HS-5 (cell line): ENCODE measurements at places on chromosomes 12 and 14.

DNA sequence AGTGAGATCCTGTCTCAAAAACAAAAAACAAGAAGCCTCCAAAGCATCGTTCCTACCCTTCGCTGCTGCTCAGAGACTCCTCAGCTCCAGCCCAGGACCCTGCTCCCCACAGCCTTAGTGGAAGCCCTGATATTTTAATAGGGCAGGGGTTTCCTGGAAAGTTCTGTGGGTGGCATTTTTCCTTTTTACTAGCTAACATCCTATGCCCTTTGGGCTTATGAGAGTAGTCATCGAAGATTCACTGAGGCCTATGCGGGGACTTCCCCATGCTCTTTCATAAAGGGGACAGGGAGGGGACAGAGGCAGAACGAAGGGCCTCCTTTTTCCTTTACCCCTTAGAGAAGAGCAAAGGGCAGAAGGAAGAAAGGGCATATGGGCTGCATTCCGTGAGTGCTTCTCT is 8.3 kb downstream of the LAG3 start:
- DNase-seq = no peak

GRCh38 chr12:41537522-41537921 is 349.4 kb downstream of the PDZRN4 start:
- no peak for DNase-seq

DNA sequence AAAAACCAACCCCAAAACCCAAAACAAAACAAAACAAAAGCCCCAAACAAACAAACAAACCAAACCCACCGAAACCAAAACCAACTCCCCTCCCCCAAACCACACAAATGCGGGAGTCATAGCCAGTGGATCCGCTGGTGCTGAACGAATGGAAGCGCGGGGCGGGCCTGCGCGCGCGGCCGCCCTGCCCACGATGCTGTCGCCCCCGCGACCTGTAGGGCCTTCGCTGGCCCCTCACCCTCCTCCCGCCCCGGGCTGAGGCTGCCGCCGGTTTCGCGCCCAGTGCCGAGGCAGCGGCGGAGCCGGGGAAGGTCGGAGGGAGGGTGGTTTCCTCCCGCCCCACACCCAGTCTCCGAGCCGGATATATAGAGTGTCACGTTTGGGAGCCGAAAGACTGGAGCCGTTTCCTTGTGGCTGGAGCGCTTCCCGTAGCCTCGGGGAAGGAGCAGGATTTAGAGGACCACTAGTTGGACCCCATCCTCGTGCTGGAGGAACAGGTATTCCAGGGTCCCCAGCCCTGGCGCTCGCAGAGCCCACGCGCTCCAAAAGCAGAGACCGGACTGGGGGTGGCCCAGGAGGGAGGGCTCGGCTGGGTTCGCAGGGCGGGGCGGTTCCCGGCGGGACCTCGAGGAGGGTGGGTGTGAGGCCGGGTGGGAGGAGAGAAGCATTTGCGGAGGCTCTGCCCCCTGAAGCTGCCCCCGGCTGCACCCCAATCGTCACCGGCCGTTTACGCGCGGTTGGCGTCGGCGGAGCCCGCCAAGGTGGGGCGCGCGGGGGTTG is at the start of gene FAR2:
Gene FAR2, plus strand, starts transcription at position 368 of the 780 bp plus-strand sequence. CDS start 121,172 bp downstream, outside the sequence.
- DNase-seq = peak; percentile 26

- DNase-seq = no peak
These were observed 14.8 kb downstream of the PRKAB1 start for GRCh38 chr12:119682639-119683252.

DNA sequence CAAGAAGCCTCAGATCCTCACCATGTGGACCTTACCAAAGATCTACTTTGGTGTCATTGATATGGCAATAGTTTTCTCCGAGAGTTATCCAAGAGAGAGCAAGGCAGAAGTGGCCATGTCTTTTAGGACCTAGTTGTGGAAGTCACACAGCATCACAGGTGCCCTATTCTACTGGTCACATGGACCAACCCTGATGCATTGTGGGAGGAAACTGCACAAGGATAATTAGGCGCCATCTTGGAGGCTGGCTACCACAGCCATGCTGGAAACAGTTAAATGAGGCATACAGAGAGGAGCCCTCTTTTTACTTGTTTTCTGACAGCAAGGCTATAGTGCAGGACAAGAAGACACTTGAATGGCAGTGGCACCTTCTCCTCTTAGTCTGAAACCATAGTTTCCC is 49.8 kb downstream of the GNS start:
- no peak for DNase-seq

DNA sequence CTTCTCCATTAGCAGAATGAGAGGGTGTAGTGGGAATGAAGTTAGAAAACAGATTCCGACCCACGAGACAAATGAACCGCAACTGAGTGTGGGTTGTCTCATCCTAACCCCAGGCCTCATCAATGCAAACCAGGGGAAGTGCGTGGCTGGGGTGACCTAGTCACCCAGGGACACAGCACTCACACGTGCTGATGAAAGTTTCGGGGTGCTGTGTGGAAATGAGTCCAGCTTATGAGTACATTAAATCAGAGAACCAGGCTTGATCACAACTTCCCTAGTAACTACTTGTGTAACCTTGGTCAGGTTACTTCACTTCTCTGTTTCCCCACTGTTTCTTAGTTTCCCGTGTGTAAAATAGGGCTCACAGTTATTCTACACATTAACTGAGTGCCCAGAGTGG is 95.4 kb upstream of the CDKN3 start:
- DNase-seq = no peak
